ENCODE measurements at places on chromosomes 11 and 22.

DNA sequence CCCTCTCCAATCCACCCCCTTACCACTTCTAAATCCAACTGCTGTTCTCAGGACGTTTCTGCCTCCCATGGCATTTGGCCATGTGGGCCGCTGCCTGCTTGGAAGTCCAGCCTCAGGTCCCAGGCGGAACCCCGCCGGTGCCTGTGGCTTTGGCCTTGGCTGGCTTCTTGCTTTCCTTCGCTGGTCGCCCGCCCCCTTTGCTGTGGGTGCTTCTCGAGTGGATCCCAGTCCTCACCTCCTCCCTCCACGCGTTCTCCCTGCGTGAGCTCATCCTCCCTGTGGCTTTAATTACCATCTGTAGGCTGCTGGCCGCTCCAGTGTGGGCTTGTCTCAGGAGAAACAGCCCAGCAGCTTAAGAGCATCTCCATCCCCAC lies 111.7 kb downstream of the NECTIN1 start:
- DNase-seq, result no peak

GRCh38 chr11:33896911-33897310 lies 5.0 kb upstream of the LMO2 start:
- no peak for DNase-seq

DNA sequence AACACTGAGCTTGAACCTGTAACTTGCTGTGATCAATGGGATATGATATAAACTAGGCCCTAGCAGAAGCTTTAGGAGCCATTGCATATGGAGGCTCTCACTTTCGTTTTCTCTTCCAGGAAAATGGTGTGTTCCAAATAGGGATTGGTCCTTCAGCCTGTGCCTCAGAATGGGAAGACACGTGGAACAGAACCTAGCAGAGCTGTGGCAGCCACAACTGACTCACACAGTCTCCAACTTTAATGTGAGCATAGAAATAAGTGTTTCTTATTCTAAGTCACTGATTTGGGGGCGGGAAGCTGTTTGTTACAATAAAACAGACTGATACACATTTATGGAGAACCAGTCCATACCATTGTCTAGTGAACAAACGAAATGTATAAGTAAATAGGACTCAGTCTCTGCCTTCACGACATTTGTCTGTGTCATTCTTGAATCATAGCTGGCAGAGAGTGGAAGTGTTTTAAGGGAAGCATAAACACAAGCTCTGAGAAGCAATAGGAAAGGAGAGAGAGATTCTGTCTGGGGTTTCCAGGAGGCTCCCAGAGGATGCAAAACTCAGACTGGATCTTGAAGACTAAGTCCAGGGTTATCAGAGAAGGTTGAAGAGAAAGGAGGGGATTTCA lies 97.3 kb downstream of the GALNT18 start:
- no peak for DNase-seq

- DNase-seq, result no peak
These were observed 15.3 kb downstream of the ATP6V1E1 start for GRCh38 chr22:17613280-17613679.

GRCh38 chr11:106821826-106822225 lies 196.4 kb downstream of the GUCY1A2 start:
- no peak for DNase-seq

DNA sequence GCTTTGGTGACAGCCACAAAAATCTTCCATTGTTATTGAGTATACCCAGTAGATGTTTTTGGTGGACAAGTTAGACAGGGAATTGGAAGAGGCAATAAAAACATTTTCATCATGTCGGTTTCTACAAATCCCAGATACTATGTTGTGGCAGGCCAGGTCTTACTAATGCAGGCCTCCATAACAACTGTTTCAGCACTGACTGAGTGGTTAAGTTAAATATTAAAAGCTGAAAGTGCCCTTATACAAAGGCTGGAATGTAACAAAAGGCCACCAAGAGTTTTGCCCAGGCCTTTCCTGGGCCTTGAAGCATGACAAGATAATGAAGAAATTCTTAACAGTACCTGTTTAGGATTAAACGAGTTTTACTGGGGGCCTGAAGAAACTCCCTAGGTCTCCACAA lies 29.3 kb downstream of the DMC1 start:
- DNase-seq, result no peak

DNA sequence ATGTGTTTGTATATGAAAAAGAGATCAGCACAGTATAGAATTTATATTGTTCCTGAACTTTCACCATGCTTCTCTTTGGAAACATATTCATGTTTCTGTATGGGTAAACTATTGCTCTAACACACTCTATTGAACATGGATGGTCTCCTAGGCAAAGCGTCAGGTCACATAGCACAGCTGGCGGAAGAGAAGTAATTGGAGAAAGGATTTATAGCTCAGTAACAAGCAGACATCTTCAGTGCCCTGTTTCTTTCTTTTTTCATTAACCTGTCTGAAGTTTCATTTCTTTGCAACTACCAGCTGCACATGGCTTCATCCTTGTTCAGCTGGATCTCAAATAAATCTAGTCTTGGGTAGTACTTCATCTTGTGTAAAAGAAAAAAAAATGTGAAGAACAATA lies 84.4 kb upstream of the TRPC6 start:
- DNase-seq, result no peak

DNA sequence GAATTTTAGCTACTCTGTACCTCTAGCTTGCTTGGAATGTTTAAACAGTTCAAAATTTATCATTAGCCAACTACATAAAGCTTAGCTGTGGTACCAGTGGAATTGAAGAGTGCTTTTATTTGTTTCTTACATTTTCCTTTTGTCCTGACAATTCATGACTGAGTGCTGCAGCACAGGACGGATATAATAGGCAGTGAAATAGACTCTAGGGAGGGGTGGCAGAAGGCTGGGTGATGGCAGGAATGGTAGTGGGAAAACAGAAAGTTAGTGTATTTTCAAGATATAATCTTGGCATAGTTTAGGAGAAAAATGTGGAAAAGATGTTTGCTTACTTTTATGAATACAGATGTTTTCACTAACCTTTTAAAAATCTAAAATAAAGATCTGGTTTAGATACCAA lies 31.1 kb upstream of the ARHGAP32 start:
- DNase-seq, result no peak
